Esophagus mucosa (tissue), 1 donor: ENCODE measurements at places on chromosomes 2 and 18.

GRCh38 chr2:145411493-145411892 lies 891.6 kb upstream of the ZEB2 start:
- no peak for ATAC-seq

DNA sequence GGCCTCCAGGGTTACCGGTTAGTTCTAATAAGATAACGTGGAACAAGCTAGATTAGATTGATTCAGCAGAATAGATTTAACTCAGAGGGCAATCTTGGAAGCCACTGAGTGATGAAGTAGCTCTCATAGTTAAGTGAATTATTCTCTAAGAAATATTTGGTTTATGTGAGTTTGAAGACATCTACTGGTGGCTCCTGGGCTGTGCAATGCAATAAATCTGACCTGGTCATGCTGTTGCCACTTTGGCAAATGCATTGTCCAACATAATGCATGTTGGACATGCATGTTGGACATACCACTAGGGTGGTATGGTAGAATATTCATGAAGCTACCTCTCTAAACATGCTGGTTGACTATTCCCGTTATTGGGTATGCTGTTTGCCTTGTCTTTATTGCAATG lies 493.7 kb upstream of the VRK2 start:
- no peak for ATAC-seq

DNA sequence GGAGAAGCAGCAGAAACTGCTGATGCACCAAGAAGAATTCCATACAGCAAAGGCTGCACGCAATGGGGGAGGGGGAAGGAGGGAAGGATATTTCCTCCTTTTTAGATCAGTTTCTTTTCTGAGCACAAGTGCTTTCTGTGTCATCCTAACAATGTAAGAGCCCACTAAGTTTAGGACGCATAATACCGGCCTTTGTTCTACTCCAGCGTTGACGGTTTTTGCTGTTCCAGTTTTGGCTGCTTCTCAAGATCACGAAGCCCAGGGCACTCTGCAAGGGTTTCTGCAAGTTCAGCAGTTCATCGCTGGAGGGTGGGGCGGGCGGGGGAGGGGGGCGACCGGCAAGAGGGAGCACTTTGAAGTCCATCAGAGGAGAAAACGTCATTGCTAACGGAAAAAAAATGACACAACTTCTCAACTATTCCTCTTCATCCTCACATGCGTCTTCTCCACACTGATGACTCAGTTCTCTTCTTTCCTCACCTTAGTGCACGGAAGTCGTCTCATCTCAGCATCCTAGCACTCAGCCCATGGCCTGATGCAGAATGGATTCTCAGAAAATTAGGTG lies 8.7 kb downstream of the FAM178B start:
- ATAC-seq: no peak

- no peak for ATAC-seq
Observed at GRCh38 chr2:46435796-46436360, 43.5 kb upstream of the TMEM247 start.

- ATAC-seq: no peak
Observed at GRCh38 chr2:174964404-174964803, 40.8 kb downstream of the CHN1 start.

GRCh38 chr2:175552902-175553301 lies 371.4 kb upstream of the ATP5MC3 start:
- no peak for ATAC-seq
